PC-9 (cell line): ENCODE measurements at places on chromosomes 5 and 9. TPM values are rescaled to one million over a fixed set of nuclear protein-coding genes. Genes with fewer than 3 reads are reported as not detected.

DNA sequence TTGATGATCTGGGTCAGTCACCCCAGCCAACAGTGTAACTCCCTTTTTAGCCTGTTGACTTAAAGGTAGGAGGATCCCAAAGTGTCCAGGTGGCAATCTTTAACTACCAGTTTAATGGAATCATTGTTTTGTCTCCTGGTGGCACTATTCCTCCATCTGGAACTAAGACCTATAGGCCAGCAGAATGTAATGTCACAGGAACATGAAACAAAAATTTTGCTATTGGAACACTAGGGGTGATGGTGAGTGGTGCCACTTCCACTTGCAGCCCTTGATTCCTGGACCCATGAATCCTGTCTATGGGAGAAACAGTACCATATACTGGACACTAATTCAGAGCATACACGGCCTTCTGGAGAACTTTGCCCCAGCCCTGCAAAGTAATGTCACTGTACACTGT, 219.5 kb upstream of the RASA1 start:
- no peaks in the 10 kb centered on the region for H3K4me1 ChIP-seq
- H3K36me3 ChIP-seq, result no peaks in the 10 kb centered on the region
- H3K4me3 ChIP-seq, result no peak overlapping the region
- no peak overlapping the region for H3K27ac ChIP-seq

DNA sequence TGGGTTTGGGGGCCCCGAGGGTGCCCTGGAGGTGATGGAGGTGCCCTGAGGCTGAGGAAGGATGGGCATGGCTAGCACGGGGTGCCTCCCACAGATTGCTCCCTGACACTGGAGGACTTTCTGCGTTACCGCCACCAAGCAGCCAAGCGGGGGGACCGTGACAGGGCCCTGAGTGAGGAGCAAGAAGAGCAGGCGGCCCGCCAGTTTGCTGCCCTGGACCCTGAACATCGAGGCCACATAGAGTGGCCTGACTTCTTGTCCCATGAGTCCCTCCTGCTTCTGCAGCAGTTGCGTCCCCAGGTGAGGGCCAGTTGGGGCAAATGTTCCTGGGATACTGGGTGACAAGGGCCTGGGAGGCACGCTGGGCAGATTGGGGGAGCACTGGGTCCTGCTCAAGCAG, 13.1 kb upstream of the DNAJB5 start:
- no peaks in the 10 kb centered on the region for H3K4me1 ChIP-seq
- H3K36me3 ChIP-seq, result no peaks in the 10 kb centered on the region
- H3K27me3 ChIP-seq, result peaks cover 64% of the 10 kb centered on the region
- H3K27ac ChIP-seq, result no peak overlapping the region

DNA sequence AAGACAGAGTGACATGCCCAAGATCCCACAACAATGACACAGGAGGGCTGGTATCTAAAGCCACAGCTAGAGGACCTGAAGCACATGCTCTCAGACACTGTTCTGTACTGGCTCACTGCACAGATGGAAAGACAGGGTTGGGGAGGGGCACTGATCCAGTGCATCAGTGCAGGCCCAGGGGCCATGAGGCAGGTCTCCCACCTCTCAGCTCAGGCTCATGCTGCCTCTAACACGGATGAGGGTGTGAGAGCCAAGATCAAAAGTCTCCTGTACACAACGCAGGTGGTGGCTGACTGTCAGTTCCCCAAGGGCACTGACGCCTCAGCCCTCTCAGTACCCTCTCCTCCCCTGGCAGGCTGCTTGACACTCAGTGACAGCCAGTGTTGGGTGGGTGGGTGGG, 10.9 kb downstream of the RAPGEF1 start:
- peaks cover 27% of the 10 kb centered on the region for H3K4me1 ChIP-seq
- no peaks in the 10 kb centered on the region for H3K36me3 ChIP-seq

GRCh38 chr9:76200745-76201144, 193.5 kb downstream of the RFK start:
- H3K4me1 ChIP-seq, result peaks cover 10% of the 10 kb centered on the region
- DNase-seq, result no peak
- no peak overlapping the region for H3K4me3 ChIP-seq
- no peaks in the 10 kb centered on the region for H3K36me3 ChIP-seq

GRCh38 chr5:140630292-140631035, 2.5 kb downstream of the CD14 start:
- no peak overlapping the region for H3K4me3 ChIP-seq
- H3K27ac ChIP-seq, result peak overlapping the region; percentile 30
- H3K27me3 ChIP-seq, result no peaks in the 10 kb centered on the region

DNA sequence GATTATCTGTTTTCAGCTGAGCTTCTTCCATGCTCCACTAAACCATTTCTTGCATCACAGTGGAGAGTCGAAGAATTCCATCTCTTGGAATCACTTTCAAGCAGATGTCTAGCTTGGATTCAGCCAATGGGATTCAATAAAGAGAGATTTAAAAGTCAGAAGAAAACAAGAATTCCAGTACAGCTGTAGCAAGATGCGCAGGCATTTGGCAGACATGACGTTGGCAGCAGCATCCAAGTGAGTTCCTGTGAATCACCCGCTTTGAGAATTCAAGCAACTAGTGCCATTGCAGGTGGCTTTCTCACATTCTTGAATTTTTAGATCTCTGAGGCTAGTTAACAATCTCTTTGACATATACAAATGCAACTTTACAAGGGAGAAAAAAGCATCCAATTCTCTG, 467.0 kb downstream of the CDH10 start:
- H3K27me3 ChIP-seq, result no peaks in the 10 kb centered on the region
- H3K27ac ChIP-seq, result no peak overlapping the region
- DNase-seq, result no peak
- no peak overlapping the region for H3K4me3 ChIP-seq
- no peaks in the 10 kb centered on the region for H3K36me3 ChIP-seq
- no peaks in the 10 kb centered on the region for H3K4me1 ChIP-seq

- DNase-seq, result no peak
- H3K36me3 ChIP-seq, result peaks cover 13% of the 10 kb centered on the region; the same call in 1 of the 2 replicates
- no peaks in the 10 kb centered on the region for H3K27me3 ChIP-seq
- peaks cover 9% of the 10 kb centered on the region; the same call in 1 of the 2 replicates for H3K4me1 ChIP-seq
- H3K27ac ChIP-seq, result no peak overlapping the region
Measured at GRCh38 chr5:163509291-163509951, 4.0 kb downstream of the MAT2B start.

DNA sequence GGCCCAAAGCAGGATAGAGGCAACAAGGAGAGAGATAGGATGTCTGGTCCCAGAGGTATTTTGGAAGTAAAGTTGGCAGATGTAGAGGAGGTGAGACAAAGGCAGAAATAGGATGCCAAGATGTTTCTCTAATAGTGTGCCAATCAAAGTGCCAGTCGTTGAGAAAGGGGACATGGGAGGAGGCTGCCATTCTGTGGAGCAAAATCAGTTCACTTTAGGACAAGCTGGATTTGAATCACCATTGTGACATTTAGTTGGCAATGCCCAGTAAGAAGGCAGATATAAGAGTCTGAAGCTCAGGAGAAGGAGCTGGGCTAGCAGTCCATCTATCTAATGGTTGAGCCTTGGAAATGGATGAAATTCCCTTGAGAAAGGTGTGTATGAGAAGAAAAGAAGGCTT, 53.8 kb downstream of the ADRB2 start:
- no peak for DNase-seq
- no peaks in the 10 kb centered on the region for H3K36me3 ChIP-seq
- no peak overlapping the region for H3K4me3 ChIP-seq
- H3K27me3 ChIP-seq, result no peaks in the 10 kb centered on the region

DNA sequence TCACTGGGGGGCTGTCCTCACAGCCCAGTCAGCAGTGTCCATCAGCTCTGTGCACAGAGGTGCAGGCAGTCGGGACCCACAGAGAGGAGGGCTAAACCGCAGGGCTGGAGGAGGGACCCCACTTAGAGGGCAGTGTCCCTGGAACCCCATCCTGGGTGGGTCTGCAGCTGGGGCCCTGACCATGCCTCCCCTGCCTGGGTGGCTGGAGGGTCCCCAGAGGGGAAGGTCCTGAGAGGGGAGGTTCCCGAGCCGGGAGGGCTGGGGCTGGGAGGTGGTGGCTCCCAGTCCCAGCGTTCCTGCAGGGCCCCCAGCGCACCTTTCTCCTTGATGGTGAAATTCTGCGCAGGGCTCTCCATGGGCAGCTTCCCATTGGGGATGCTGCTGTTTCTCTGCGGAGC, 32.7 kb downstream of the EXOC3 start:
- H3K4me1 ChIP-seq, result peaks cover 23% of the 10 kb centered on the region
- H3K27ac ChIP-seq, result no peak overlapping the region
- H3K36me3 ChIP-seq, result no peaks in the 10 kb centered on the region
- H3K27me3 ChIP-seq, result no peaks in the 10 kb centered on the region

DNA sequence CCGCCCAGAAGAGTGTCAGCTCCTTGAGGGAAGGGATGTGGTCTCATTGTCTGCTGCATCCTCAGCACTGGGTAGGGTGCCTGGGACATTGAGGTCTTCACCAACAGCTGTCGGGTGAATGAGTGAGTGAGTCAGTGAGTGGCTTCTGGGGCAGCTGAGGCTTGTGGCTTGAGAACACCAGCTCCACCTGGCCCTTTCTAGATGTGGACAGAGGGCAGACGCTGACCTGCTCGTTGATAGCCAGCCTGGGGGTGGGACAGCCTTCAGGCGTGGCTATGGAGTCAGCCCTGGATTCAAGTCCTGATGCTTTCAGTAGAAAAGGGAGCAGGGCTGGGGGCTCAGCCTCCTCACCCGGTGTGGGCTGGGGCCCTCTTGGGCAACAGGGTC, 215.1 kb downstream of the C9orf50 start:
- peaks cover 26% of the 10 kb centered on the region for H3K4me1 ChIP-seq
- no peak overlapping the region for H3K27ac ChIP-seq

GRCh38 chr5:72110394-72111013, 3.2 kb downstream of the MAP1B start:
- peaks cover 20% of the 10 kb centered on the region for H3K4me1 ChIP-seq
- no peak for DNase-seq
- no peaks in the 10 kb centered on the region for H3K27me3 ChIP-seq
- peak overlapping the region; percentile 100; the same call in 1 of the 2 replicates for H3K4me3 ChIP-seq

DNA sequence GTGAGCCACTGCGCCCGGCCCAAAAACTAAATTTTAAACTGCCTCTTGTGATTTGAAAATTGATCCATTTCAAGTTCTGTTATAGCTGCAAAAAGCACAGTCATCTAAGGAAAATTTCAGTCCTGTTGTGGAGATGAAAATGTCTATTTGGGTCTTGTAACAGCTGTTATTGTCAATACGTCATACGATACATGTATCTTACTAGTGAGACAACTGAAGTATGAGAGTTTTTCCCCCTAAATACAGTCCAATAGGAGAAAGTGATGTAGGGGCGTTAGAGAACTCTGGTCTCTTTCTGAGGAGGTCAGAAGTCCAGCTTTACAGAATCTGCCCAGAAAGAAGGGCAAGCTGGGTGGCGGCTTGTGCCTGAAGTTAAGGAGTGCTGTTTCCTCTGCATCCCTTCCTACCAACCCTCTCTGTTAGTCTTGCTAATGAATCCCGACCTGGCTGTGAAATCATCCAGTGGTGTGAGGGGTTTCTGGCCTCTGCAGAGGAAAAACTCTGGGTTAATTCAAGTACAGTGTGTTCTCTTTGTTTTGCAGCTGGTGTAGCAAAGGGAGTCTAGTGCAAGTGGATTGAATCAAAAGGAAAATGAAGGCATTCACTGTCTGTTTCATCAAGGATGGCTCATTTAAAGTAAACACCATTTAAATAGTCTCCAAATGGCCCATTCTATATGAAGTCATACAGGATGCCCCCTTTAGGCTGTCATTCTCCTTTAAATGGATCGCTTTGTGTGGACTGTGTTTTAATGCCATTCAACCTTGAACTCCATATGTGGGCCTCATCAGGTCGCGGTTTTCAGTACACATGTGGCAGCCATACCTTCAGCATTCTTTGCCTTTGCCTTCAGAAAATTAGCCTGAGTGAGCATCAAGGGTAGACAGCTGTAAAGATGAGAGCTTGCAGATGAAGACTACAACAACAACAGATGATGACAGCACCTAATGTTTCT, 59.0 kb downstream of the AOPEP start:
- no peak overlapping the region for H3K27ac ChIP-seq
- no peaks in the 10 kb centered on the region for H3K27me3 ChIP-seq
- H3K36me3 ChIP-seq, result no peaks in the 10 kb centered on the region
- H3K4me3 ChIP-seq, result no peak overlapping the region
- H3K4me1 ChIP-seq, result peaks cover 25% of the 10 kb centered on the region

DNA sequence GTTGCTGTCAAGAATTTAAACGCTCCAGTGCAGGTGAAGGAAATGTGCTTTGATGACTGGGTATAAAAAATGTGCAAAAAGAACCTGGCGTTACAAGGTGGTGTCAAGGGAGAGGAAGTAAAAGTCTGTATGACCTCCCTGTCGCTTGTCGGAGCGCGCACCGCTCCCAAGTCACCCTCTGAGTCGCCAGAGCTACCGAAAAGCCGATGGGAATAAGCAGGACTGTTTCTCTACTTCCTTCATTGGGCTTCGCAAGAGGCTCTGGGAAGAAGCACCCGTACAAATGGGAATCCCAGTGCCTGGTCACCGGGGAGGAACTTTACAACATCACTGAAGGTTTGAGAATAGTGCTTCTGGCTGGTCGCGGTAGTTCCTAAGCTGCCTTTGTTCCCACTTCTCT, 1.3 kb upstream of the DMRT2 start:
- no peak for DNase-seq
- H3K36me3 ChIP-seq, result no peaks in the 10 kb centered on the region
- H3K27me3 ChIP-seq, result no peaks in the 10 kb centered on the region
- no peaks in the 10 kb centered on the region for H3K4me1 ChIP-seq

GRCh38 chr5:132766020-132766805, 10.8 kb downstream of the SEPTIN8 start:
- H3K4me1 ChIP-seq, result no peaks in the 10 kb centered on the region
- no peak for DNase-seq
- no peaks in the 10 kb centered on the region for H3K36me3 ChIP-seq
- no peak overlapping the region for H3K4me3 ChIP-seq

DNA sequence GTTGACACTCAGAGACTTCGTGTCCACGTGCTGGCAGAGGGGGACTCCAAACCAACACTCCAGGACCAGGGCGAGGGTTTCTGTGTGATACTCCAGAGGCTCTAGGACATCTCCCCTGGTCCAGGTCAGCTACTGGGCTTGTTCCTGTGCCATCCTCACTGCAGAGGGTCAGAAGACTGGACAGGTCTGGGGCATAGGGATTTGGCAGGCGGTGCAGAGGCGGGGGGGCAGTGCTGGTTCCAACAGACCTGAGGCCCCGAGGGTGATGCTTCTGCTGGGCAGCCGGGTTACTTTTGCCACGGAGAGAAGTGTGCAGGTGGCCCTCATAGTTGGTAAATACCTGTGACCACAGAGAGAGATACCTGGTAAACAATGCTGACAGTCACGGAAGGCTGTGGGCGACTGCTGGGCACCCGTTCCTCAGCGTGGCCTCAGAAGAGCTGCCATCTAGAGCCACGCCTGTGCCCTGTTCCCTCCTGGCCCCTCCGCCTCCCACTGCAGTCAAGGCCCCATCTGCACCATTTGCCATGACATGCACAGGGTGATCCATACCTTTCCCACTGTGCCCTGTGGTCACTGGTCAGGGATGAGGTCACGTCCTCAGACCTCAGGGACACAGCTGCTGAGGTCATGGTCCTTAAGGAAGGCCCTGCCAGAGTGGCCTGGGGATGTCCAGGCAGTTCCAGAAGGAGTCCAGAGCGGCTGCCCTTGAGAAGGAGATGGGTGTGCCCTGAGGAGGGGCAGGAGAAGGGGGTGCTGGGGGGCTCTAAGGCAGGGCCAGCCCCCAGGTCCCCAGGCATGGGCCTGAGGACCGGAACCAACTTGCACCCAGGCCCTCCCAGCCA, 30.0 kb downstream of the TRIP13 start:
- no peaks in the 10 kb centered on the region for H3K36me3 ChIP-seq
- H3K27me3 ChIP-seq, result no peaks in the 10 kb centered on the region
- no peak for DNase-seq
- no peak overlapping the region for H3K4me3 ChIP-seq
- H3K4me1 ChIP-seq, result no peaks in the 10 kb centered on the region
- no peak overlapping the region for H3K27ac ChIP-seq

GNA14 gene
- total RNA-seq, result 1.1 and 1.3 TPM in 2 replicates

KIF12 gene
- not detected in 2 replicates for total RNA-seq

ANKS6 gene
- 74.7 and 87.7 TPM in 2 replicates for total RNA-seq

PRR7 gene
- total RNA-seq, result 22.2 and 31.7 TPM in 2 replicates

DNAI1 gene
- total RNA-seq, result 1.5 and 1.6 TPM in 2 replicates

PPP2R2B gene
- not detected in 2 replicates for total RNA-seq

SPATA9 gene
- 0.55 TPM in 1 of 2 replicates, not detected in the other for total RNA-seq
